CD4-positive, alpha-beta T cell treated with Interleukin-21 for 1 hour (primary cell): ENCODE measurements at places on chromosomes 12 and 14.

GRCh38 chr14:57976701-57977100 lies 110.8 kb upstream of the SLC35F4 start:
- no peak for DNase-seq

GRCh38 chr12:132352896-132353800 lies 23.8 kb upstream of the GALNT9 start:
- DNase-seq, result no peak

DNA sequence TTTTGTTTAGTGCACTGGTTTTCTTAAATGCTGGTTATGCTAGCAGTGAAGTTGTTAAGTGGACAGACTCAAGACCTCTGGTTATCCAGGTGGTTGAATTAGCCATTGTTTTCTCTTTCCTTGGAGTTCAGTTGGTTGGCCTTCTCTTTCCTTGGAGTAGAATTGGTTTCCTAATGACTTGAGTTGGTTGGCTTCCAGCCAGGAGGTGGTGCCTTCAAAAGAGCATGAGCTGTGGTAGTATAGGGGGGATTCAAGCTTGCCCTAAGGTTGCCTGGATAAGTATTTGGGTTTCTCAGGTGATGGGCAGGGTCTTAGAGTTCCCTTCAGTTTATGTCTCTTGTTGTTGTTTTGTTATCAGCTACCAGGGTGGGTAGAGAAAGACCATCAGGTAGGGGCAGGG lies 92.5 kb downstream of the ATP23 start:
- DNase-seq, result no peak

- DNase-seq, result no peak
These were observed 183.1 kb downstream of the KLHL28 start for GRCh38 chr14:44778604-44779003.

DNA sequence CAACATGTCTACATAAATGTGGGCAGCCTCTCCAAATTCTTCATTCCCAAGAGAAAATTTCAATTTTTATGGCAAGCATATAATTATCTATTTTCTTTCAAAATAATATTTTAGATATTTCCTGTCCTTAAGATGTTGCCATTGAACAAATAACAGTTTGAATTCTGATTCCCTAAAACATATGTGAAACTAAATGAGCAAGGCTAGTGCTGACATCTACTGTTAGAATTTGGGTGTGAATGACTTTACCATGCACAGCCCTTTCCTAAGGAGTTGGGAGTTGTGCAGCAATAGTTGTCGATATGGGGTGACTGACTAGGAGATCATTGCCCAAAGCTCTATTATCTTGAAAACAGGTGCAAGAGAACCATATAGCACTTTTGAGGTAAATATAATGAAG lies 108.2 kb upstream of the SLC38A4 start:
- DNase-seq, result peak; percentile 25

- no peak for DNase-seq
These were observed 808 bp downstream of the MSI1 start for GRCh38 chr12:120367924-120368788.

DNA sequence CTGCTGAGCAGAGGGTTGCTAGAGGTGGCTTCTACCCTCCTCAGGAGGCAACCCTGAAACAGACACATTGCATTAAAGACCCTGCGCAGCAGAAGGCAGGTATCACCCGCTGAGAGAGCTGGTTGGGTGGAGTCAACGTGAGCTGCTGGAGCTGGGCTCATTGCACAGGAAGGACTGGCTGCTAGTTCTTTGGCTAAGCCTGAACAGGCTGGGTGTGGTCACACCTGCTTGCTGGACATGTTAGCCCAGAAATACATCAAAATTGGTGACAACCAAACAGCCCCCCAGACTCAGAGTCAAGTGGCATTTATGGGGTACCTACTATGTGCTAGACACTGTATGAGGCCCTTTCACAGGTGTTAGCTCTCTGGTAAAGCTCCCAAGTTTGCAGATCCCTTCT lies 33.8 kb upstream of the IRF2BPL start:
- no peak for DNase-seq

DNA sequence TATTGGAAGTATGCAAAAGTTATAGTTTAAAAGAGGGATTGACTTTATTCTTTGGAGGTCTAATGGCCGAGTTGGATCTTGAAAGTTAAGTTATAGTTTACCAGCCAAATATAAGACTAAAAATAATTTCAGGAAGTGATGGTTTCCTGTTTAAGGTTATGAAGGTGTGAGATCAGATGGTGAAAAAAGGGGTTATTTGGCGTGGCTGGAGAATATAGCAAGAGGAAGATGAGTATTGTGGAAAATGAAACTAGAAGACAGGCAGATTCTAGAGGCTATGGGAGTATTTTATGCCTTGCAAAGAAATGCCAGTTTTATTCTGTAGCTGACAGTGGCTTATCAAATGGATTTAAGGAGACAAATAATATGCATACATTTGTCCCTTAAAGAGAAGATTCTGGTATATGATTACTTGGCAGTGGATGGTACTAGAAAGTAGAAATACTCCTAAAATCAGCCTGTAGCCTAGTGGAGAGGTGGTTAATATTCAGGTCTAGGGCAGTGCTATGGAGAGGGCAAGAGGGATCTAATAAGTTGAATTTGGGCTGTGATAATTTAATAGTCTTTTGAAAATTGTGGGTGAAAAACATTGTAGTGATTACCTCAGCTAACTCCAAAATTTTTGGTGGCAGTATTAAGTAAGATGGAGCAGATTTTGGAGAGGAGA lies 1091.8 kb upstream of the ATXN7L3B start:
- no peak for DNase-seq

GRCh38 chr14:98198385-98198784 lies 1073.6 kb downstream of the BCL11B start:
- DNase-seq, result peak; percentile 72

DNA sequence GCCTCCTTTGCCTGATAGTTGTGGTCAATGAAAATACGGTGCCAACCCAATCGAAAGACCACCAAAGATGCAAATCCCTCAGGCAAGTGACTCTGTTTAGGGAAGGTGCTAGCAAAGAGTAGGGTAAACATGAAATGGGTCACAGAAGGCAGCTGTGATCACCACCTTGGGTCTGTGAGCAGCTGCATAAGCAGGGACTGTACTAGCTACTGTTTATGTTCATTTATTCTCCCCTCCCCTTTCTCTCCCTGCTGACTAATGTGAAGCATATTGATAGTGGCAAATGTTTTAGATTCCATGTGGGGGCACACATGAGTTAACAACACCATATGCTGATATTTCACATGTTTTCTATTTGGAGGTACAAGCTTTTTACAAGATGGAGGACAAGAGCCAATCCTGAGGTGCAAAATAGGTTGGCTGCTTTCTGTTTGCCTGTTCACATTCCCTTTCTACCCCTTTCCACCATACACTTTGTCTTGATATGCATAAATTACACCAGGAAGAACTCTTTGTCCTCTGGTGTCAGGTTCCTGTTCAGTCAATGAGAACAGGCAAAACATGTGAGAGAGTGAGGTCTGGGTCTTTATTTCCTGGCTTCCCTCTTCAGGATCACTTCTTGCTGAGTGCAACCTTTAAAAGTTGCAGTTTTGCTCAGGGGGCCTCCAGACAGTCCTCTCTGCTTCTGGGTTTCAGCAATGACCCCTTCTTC lies 71.1 kb downstream of the AVPR1A start:
- no peak for DNase-seq

DNA sequence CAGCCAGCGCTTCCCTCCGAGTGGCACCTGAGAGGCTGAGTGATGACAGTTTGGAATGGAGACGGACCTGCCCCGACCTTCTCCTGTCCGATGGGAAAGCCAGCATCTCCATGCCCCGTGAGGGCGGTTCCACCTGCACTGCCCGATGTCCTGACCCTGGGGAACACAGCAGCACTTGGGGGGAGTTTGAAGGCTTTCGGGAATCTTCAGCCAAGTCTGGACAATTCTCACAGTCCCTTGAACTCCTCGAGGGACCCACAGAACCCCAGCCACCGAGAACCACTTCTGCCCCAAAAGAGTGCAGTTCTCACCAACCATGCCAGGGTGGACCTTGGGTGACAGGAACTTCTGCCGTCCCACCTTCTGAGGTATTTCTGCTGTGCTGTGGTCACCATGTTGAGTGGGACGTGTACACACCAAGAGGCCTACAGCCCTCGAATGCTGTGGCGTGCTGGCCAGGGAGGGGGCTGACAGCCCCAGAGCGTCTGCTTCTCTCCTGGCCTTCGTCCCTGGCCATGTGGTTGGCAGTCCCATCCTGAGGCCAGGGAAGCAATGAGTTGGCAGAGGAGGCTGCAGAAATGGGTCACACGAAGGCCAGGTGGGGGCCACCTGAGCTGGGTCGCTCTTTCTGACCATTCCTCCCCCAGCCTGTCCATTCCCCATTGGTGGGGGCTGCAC lies 1.0 kb downstream of the CLBA1 start:
- DNase-seq, result no peak

DNA sequence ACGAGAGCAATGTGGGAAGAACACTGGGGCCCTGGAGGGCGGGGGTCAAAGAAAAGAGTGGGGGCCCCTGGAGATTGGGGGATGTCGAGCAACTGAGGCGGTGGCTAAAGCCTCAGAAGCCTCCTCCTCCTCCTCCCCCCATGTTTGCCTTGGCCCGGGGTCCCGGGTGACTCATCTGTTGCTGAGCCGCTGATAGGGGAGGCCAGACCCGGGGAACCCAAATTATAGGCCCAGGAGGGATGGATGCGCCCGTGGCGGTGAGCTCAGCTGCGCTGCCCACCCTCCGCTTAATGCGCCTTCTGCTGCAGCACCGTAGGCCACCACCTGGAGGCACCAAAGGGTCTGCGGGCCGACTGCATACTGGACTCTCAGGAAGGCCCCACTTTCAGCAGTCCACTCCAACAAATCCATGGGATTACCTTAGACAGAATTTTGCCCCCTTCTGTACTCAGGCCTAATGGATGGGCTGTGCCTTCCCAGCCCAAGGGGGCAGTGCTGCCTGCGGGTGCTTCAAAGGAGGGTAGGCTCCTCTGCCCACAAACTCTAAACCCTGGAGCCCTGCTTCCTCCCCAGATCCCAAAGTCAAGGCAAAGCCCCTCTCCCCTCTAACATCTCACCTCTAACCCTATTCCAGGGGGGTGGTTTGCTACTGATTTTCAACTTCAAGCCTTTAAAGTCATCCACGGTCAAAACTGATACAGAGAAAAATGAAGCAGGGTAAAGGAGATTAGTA lies 2.6 kb upstream of the WNT10B start:
- DNase-seq, result peak; percentile 42

- DNase-seq, result no peak
These were observed 496.8 kb upstream of the SOX5 start for GRCh38 chr12:24446287-24446686.

GRCh38 chr12:46450279-46450748 lies 77.7 kb upstream of the SLC38A2 start:
- no peak for DNase-seq

DNA sequence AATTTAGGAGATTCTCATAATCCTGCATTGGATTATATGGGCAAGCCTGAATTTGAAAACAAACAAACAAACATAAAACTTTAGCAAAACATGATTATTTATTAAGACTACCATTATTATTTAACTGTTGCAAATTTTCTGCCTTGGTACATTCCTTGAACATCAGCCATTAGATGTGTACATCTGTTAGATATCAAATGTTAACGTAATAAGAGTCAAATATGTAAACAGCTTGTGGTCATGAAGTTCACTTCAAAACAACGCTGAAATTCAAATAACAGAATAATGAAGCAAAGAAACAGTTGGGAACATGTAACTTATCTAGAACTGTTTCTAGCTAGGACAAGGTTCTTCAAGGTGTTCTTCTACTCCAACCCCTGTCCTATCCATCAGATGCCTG lies 14.3 kb upstream of the TMX1 start:
- DNase-seq, result no peak

GRCh38 chr12:39173726-39174125 lies 268.3 kb upstream of the CPNE8 start:
- DNase-seq, result no peak

GRCh38 chr12:5758347-5758746 lies 186.7 kb downstream of the ANO2 start:
- no peak for DNase-seq

- DNase-seq, result peak; percentile 82
These were observed 26.5 kb upstream of the RIC8B start for GRCh38 chr12:106747973-106748436.

DNA sequence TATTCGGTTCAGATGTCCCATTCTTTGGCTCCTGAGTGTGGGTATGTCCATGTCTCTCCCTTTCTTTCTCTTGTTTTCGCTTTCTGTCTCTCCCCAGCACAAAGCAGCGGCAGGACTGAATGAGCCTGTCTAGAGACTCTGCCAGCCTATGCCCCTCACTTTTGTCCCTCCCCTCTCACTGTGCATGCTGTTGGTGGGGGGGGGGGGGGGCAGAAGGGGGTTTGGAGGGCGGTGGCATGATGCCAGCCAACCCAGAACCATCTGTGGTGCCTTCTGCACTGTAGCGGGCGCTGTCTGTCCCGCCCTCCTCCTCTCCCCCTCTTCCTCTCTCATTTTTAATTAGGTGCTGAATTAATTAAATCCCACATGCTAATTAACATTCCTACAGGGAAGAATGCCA lies 17.7 kb downstream of the NGDN start:
- no peak for DNase-seq

DNA sequence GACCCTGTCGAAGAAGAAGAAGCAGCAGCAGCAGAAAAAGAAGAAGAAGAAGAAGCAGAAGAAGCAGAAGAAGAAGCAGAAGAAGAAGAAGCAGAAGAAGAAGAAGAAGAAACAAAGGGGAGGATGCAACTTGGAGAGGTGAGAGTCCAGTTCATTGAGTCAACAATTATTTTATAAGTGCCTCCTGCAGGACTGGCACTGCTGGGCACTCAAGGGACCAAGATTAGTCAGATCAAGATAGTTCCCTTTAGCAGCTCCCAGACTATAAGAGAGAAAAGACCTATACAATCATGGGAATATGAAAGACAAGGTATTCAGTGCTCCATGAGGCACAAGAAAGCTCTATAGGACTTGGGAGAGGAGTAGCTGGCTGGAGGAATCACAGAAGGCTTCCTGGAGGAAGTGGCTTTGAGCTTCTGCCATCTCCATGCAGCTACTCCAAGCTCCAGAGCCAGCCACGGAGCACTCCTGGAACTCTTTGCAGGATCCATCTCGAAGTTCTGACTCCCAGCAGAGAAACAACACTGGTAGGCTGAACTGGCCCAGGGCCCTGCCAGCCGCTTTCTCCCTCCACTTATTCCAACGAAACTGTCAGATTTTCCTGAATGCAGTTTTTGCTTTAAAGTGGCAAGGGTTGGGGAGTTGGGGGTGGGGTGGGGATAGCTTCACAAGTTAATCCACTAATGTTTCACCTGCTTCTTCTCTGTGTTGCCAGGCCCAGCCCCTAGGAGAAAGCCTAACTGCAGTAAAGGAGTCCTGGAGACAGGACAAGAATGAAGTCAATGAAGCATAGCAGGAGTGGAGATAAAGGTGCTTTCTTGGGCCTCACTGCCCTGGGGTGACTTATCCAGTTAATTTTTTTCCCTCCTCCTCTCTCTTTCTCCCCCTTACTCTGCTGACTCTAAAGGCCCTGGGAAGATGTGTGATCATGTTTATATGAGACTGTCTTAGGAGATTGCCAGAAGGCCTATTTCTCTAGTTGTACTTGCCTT lies 140.1 kb upstream of the PARP11 start:
- DNase-seq, result no peak

GRCh38 chr12:78636231-78636855 lies 228.2 kb upstream of the SYT1 start:
- no peak for DNase-seq

GRCh38 chr12:11761869-11762567 lies 112.5 kb downstream of the ETV6 start:
- no peak for DNase-seq
